ENCODE measurements at places on chromosomes 16 and 17.

DNA sequence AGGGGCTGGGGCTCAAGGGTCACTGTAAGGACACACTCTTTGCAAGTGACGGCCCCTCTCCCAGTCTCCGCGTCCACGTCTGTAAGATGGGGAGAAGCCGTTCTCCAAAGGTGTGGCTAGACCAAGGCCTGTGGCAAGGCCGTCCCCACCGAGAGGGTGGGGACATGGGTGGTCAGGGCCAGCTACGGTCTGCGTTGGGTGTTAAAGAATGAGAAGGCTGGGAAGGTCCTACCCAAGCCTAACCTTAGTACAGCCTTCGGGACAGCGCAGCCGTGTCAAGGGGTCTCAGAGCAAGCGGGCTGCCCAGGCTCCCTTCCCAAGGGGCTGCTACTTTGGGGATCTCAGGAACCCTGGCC, 1.9 kb downstream of the C1QTNF8 start:
- DNase-seq: no peak

- no peak for DNase-seq
Measured at GRCh38 chr16:87877942-87878507, 8.7 kb upstream of the SLC7A5 start.

DNA sequence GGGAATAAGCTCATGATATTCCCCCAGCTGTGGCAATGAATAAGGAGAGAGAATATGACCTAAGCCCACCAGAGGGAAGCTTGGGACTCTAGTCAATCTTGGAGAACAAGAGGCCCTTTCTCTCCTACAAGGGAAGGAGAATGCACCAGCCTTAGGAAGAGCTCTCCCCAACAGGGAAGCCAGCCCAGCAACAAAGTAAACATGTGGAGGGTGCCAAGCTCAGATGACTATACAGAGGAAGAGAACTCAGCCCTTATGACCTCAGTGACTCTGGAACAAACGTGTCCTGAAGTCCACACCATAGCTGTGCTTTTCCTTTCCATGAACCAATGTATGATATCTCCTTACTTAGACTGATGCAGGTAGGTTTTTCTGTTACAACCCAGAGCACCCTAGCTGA, 219.7 kb downstream of the GSG1L start:
- DNase-seq: no peak

GRCh38 chr17:32976131-32976530, 15.5 kb upstream of the SPACA3 start:
- DNase-seq: no peak

DNA sequence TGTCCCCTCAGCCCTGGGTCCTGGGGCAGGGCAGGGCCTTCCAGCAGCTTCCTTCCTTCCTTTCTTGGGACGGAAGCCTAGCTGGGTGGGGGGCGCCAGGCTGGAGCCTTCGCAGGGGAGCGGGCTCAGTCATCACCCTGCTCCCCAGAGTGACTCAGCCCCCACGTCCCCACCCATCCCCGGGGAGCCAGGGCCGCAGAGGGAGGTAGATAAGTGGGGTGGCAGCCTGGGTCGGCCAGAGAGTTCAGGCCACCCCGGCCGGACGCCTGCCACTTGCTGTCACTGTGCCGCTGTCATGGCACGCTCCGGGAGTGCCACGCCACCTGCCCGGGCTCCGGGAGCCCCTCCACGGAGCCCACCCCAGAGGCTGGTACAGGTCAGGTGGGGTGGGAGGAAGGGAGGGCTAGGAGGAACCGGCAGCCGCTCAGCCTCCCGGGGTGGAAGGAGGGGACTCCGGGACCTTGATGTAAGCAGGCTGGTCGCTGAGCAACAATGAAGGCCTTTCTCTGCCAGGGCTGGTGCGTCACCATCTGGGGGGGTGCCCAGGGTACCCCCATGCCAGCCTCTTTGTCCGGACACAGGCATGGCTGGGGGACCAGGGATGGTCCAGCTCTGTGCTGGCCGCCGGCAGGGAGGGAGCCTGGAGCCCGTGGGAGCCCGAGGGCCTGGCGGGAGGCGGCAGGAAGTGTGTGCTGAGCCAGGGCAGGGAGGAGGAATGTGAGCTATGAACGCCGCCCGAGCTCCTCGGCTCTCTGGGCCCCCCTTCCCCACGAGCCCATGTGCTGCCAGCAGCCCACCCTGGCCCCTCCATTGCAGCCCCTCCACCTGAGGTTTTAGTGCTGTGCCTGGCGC, 6.6 kb downstream of the NHERF2 start:
- DNase-seq: no peak

- peak; percentile 8 for DNase-seq
Measured at GRCh38 chr16:73390936-73391335, 343.0 kb upstream of the ZFHX3 start.

GRCh38 chr17:65914784-65915342, 277.1 kb downstream of the CEP112 start:
- no peak for DNase-seq

- no peak for DNase-seq
Measured at GRCh38 chr16:65497571-65497970, 375.7 kb upstream of the CDH11 start.

DNA sequence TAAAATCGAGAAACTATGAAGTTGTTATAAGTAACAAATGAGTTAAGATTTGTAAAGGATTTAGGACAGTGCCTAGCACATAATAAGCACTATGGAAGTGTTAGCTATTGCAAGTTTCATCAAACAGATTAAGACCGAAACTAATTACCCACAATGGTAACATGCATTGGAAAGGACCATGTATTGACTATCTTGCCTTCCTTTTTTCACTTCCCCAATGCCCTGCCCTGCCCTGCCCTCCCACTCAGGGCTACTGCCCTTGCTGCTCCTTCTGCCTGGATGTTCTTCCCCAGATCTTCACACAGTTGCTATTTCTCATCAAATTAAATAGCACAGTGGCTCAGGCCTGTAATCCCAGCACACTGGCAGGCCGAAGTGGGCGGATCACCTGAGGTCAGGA, 202.1 kb upstream of the PSMD7 start:
- DNase-seq: no peak

DNA sequence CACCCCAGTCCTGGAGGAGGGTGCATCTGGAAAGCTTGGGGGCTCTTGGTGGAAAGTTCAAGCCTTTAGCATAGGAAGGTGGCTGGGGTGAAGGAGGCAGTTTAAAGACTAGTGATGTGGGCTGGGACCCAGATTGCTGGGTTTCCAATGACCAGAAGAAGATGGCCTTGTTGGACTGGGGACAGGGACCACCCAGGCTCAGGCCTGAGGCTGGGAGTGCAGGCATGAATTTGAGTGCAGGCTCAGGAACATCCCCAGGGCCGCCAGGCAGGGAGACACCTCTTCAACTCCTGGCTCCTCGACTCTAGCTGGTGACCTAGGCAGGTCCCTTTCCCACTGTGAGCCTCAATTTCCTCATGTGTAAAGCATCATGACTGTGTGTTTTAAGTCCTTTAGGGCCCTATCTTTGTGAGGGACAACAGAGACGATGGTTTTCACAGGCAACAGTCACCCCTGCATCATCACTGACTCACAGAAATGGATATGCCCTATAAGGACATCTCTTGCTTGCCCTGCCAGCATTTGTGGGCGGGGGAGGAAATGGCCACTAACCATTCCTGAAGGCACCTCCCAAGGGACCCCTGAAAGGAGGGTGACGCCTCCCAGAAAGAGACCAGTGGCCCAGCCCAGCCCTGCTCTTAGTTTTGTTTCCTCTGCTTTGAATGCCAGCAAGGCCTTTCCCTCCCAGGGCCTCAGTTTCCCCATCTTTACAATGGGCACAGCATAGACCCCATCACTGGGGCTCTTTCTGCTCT, 11.1 kb downstream of the NLRC5 start:
- DNase-seq: peak; percentile 84

DNA sequence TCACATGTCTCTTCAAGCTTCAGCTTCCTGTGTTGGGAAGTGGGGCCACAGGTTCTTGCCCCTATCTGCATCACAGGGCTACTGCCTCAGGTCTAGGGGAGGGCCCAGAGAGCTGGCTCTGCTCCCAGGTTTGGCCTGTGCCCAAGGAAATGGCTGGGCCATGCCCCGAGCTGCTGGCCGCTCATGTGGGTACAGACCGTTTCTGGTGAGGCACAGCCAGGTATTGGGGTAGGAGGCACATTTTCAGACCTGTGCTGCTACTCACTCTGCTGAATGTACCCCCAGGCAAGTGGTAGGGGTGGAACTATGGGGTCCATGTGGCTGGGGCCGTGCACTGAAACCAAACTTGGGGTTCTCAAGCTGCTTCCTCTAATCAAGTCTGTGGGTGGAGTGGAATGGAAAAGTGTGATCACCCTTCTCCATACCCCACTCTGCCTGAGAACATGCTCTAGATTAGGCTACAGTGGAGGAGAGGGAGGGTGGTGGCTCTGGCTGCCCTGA, 4.6 kb downstream of the GAS2L2 start:
- DNase-seq: no peak

- no peak for DNase-seq
Measured at GRCh38 chr17:47057830-47058229, 78.8 kb upstream of the RPRML start.

- DNase-seq: no peak
Measured at GRCh38 chr16:85923153-85924021, 24.4 kb downstream of the IRF8 start.

GRCh38 chr17:39231591-39232551, 6.1 kb upstream of the STAC2 start:
- no peak for DNase-seq

- DNase-seq: no peak
Measured at GRCh38 chr16:84003038-84003437, 35.0 kb downstream of the NECAB2 start.

DNA sequence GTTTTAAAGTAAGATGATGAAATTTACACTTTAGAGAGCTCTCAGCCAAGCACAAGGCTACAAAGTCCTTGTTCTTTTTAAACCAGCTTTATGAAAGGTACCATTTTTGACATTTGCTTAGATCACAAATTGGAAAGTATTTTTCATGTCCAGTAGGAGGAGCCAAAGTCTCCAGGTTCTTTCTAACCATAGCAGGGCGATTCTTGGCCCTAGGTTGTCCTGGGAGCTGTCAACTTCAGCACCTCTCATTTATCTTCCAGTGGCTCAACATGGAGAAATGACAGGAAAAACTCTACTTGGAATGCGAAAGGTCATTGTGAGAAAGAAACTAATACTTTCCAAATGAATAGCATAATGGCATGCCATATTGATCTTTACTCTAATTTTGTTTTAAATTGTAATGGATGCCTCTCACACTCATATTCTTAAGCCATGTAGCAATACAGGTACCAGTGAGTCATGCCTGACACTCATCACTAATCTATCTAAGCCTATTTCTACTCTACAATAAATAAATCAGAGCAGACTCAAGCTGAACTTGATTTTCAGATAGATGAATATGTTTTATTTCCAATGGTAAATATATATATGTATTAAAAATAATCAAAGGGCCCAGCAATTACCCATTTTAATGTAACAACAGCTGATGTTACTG, 919.1 kb upstream of the EEF2KMT start:
- DNase-seq: no peak

- DNase-seq: peak; percentile 13
Measured at GRCh38 chr17:32277284-32277683, 11.7 kb downstream of the RHBDL3 start.

- peak; percentile 9 for DNase-seq
Measured at GRCh38 chr17:40399185-40399584, 18.5 kb downstream of the TOP2A start.

- no peak for DNase-seq
Measured at GRCh38 chr16:68128577-68129305, 43.6 kb downstream of the NFATC3 start.

GRCh38 chr17:79536212-79536840, 74.5 kb downstream of the RBFOX3 start:
- DNase-seq: no peak

DNA sequence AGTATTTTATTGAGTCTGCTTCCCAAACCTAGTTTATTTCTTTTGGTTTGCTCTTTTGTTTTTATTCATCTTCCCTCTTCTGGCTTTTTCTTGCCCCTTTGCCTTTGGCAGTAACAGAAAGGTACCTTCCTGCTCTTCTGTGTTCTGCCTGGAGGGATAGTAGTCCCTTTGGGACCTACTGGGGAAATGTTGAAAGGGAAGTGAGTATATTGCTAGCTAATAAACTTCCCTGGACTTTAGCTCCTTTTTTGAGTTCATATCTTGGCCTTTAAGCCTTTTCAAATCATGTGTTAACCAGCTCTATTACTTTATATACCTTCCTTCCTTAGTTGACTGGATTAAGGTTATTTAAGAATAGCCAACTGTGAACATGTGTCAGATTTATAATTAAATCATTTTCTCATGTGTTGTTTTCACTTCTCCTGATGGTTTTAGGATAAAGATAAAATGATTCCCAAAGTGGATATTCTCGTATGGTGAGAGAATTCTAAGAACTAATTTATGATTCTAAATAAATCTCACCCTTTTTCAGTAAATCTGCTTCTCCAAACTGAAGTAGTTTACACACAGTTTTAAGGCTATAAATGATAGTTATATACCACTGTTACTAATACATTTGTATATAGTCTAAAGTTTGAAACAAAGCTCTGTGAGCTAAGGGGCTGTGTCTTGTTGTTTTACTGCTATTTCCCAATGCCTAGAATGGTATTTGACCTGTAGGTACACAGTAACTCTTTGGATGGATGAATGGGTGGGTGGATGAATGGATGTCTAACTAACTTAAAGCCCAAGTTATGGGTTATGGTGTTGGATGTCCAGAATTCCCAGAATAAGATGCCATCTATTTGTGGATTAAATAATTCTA, 45.7 kb downstream of the OMG start:
- DNase-seq: peak; percentile 27

GRCh38 chr17:28733346-28733745, 4.8 kb downstream of the NEK8 start:
- DNase-seq: no peak

- DNase-seq: peak; percentile 29
Measured at GRCh38 chr17:41521574-41522261, 3.0 kb upstream of the KRT15 start.

- no peak for DNase-seq
Measured at GRCh38 chr17:81930142-81931125, 2.9 kb upstream of the MAFG start.

GRCh38 chr17:28811651-28812090, 30.9 kb downstream of the FAM222B start:
- DNase-seq: no peak

DNA sequence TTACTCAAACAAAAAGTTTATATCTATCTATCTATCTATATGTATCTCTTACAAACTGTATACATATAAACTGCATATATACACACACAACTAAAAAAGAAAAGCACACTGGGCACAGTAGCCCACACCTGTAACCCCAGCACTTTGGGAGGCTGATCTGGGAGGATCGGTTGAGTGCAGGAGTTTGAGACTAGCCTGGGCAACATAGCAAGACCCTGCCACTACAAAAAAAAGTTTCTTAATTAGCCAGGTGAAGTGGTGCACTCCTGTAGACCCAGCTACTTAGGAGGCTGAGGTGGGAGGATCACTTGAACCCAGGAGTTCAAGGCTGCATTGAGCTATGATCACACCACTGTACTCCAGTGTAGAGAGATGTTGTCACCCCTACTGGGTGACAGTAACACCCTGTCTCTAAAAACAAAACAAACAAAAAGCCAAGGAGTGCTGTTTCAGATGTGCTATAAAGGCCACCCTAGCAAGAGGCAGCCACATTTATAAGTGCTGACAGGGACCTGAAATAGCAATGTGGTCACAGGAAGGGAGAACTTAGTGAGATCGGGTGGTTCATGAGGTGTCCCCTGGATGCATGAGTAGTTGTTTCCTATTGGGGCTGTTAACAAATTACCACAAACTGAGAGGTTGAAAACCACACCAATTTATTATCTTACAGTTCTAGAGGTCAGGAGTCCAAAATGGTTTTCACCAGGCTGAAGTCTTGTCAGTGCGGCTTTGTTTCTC, 4.8 kb downstream of the CD2BP2 start:
- no peak for DNase-seq
